ENCODE measurements at places on chromosomes 5 and 9.

DNA sequence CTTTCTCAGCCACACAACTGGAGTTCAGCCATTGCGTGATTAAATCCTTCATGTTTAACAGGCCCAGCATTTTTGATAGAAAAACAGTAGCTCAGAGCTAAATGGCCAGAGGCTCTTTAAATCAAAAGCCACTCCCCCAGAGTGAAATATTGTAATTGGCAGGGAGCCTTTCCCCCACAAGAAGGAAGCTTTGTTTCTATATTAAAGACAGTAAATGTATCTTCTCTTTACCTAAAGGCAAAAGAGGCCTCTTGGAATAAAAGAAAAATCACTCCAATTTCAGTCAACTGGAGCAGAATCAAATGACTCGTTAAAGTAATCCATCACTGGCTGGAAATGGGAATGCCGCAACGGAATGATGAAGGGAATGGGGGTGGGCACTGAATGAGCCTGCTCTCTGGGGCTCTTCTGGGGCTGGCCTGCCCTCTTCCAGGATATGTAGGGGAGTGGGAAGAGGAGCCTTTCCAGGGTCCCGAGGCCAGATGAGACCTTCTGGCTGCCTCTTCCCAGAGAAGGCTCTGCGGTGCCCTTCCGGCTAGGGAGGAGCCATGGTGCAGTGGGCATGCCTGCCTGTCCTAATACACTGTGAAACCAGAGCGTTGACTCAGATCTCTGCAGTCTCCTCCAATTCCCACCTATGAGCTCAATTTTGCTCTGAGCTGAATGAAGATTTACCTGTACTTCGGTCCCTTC is 45.2 kb downstream of the ANKDD1B start:
- no peak for DNase-seq

DNA sequence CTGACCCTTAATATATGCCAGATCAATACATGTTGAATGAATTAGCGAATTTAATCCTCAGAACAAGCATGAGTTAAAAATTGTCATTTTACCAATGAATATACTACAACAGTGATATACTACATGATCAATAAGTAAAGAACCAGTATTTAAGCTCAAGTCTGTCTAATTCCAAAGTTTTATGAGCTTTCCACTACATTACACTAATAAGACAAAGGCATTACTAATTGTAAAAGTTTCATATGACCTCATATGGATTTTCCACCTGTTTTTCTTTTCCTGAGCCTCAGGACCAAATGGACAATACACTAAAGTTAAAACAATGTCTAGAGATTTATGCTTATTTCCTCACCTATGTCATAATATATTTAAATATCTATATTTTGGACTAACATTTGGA is 80.8 kb downstream of the OXCT1 start:
- no peak for DNase-seq

- no peak for DNase-seq
These were observed 187.6 kb downstream of the COMMD10 start for GRCh38 chr5:116272281-116272941.

DNA sequence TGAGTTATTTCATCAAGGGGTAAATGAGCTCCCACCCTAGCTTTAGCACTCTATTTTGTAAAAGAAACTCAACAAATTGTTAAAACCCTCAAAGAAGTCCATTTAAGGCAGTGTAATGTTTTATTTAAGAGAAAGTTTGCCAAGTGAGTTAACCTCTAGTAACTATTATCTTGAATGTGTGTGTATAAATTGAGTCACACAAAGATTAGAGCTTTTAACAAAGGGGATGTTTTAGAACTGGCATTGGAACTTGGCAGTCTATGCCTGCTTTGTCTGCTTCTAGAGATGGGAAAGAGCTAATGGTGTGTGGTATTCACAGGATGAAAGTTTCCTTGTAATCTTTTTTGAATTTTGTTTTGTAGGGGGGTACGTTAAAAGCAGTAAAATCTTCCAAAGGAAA is 33.2 kb downstream of the KDM3B start:
- no peak for DNase-seq

- DNase-seq: no peak
These were observed 20.3 kb upstream of the ARRDC3 start for GRCh38 chr5:91403438-91403837.

DNA sequence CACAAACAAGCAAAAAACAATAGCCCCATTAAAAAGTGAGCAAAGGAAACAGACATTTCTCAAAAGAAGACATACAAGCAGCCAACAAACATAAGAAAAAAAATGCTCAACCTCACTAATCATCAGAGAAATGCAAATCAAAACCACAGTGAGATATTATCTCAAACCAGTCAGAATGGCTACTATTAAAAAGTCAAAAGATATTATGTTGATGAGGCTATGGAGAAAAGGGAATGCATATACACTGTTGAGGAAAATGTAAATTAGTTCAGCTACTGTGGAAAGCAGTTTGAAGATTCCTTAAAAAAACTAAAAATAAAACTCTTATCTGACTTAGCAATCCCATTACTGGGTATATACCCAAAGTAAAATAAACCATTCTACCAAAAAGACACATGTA is 28.7 kb upstream of the BARX1 start:
- DNase-seq: no peak

- no peak for DNase-seq
These were observed 50.0 kb downstream of the TENT4A start for GRCh38 chr5:6763191-6763590.

- DNase-seq: no peak
These were observed 38.9 kb upstream of the CEP72 start for GRCh38 chr5:573206-573605.

DNA sequence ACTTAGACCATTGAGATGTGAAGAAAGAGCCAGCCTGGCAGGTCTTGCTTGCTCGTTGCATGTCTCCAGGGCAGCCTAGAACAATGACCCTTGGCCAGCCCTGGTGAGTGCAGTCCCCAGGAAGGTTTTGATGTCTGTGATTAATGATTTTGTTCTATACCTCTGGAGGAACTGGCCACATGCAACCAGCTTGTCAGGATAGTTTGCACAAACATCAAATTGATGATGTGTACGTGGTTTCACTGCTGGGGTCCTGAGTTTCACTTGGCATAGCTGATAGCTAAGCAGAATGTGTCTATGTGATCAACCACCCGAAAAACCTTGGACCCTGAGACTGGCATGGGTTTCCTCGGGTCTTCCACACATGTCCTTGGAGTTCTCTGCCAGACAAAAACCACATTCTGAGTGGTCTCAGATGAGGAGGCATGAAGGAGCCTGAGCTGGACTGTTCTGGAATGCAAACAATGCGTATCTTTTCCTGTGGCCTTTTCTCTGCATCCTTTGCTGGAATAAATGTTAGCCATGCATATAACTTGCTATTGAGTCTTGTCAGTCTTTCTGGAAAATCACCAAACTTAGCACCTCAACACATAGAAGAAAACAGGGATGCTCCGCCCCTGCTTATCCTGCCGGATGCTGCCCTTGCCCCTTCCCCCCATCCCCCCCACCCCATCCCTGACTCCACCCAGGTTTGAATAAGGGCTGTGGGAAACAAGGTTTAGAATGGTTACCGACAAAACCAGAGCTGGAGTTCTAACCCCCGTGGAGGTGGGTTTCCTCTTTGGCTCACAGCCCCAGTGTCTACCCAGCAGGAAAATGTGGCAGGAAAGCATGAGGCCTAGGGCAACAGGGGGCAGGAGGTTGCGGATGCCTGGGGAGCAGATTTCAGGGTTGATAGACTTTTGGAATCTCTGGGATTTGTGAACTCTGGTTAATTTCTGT is 50.1 kb upstream of the ANKRD33B start:
- peak; percentile 45 for DNase-seq

GRCh38 chr9:99264070-99264680 is 42.1 kb downstream of the SEC61B start:
- DNase-seq: no peak

DNA sequence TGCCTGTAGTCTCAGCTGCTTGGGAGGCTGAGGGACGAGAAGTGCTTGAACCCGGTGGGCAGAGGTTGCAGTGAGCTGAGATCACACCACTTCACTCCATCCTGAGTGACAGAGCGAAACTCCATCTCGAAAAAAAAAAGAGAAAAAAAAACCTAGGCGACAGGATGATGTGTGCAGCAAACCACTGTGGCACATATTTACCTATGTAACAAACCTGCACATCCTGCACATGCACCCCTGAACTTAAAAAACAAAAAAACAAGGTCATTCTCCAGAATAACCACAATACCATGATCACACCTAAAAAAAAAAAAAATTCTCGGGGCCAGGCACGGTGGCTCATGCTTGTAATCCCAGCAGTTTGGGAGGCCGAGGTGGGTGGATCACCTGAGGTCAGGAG is 7.5 kb upstream of the DOLPP1 start:
- DNase-seq: no peak

DNA sequence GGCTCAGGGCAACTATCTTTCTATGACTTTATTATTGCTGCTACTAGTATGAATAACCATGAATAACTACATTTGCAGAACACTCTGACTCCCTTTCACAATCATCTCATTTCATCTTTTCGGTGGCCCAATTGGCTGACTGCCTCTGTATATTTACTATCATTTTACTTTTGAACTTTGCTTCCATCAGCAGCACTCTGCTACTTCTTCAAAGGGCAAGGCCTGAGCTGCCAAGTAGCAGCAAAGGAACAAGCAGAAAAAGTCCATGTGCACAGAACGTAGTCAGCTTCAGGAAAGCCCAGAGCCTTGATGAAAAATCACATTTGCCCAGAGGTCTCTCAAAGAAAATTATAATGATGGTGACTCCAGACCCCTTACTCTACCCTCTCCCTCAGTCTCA is 214.5 kb upstream of the PUM3 start:
- DNase-seq: no peak

DNA sequence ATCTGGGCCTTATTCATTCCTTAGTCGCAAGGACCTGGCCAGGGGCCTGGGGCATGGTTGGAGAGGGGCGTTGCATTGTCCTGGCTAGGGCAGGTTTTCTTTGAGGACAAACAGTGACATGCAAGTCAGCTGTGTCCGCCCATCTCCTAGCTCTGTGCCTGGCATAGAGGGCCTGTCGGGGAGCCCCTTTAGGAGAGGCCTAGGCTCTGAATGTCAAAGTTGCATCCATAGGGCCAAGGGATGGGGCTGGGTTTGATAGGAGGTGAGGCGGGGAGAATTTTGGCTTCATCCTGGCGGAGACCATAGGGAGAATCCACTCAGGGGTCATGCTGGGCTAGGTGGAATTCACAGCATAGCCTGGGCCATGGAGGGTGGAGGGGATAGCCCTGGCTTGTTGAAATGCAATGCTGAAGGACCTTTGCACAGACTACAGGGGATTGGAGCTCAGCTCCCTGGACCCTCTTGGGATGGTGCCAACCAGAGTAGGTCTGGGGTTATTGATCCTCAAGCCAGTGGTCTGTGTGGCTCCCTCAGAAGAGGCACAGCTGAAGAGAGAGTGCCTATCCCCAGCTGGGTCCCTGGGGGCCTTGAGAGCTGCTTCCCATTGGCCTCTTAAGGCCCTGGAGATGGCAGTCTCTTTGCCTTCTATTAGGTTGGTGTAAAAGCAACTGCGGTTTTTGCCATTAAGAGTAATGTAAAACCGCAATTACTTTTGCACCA is 104.0 kb downstream of the RGS3 start:
- no peak for DNase-seq

DNA sequence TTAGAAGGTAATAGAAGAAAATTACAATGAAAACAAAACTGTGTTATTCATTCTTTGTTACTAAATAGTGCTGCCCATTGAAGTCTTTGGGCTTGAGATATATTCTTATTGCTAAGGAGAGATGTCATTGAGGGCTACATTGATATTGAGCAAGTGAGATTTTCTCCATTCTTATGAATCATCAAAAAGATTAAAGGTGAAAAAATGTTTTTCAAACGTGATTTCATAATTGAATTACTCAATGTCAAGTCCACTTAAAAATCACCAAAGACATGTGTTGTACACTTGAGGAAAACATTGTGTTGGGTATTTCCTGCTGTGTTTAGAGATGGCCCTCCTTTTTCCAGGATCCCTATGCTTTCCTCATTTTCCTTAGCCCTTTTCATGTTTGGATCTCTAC is 448.1 kb downstream of the NFIB start:
- DNase-seq: no peak

- DNase-seq: no peak
These were observed 15.7 kb downstream of the SPATA9 start for GRCh38 chr5:95667061-95667618.

GRCh38 chr9:121399126-121399882 is 29.3 kb upstream of the STOM start:
- DNase-seq: no peak

DNA sequence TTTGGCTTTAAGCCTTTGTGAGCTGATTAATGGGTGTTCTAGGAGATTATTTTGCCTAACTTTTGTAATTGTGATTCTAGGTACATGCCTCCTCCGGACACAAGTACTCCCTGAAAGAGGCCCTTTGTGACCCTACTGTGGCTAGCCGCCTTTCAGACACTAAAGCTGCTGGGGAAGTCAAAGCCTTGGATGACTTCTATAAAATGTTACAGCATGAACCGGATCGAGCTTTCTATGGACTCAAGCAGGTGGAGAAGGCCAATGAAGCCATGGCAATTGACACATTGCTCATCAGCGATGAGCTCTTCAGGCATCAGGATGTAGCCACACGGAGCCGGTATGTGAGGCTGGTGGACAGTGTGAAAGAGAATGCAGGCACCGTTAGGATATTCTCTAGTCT is 13.6 kb downstream of the ITGA1 start:
- DNase-seq: no peak

DNA sequence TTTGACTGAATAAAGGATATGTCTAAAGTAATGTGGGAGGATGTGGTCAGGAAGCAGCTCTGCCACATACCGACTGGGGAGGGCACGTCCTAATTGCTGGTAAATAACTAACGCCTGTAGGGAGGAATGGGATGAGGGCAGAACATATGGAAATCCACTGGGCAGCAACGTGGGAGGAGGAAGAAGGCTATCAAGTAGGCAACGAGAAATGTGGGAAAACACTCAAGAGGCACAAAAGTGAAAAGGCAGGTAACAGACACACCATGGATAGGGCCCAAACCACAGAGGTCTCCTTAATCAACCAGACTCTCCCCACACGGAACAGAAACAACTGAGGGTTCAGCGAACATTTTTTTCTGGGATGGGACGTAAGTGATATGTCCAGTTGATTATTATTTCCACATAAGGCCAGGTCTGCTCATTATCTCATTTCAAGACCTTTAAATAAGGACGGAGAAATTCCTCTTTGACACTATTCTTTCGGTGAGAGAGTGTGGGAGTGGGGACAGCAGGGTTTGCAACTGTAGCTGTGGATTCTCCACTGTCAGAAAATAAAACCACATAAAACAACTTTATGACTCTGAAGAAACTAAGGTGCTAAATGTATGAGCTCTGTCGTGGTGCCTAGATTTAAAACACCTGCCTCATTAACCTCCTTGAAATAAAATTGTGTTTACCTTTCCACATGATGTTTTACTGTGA is 17.0 kb downstream of the IARS1 start:
- DNase-seq: no peak

GRCh38 chr5:126871441-126871840 is 94.5 kb downstream of the LMNB1 start:
- DNase-seq: no peak

GRCh38 chr9:80285326-80285725 is 713.6 kb downstream of the TLE4 start:
- no peak for DNase-seq

- DNase-seq: peak; percentile 80
These were observed 3.9 kb downstream of the TBC1D2 start for GRCh38 chr9:98251551-98251950.
